ENCODE measurements at places on chromosomes 7 and 10.
A peak's percentile ranks its signal among the peaks of the same experiment; 100 is the strongest.

- no peak for DNase-seq
Measured at GRCh38 chr10:43976292-43976691, 327.6 kb upstream of the ZNF32 start.

GRCh38 chr10:4067931-4068561 lies 283.0 kb upstream of the KLF6 start:
- no peak for DNase-seq

- no peak for DNase-seq
Measured at GRCh38 chr7:38905056-38905759, 3.8 kb downstream of the VPS41 start.

GRCh38 chr7:3282457-3282856 lies 18.6 kb upstream of the SDK1 start:
- no peak for DNase-seq

- DNase-seq, result no peak
Measured at GRCh38 chr7:42233171-42233570, 3.8 kb downstream of the GLI3 start.

DNA sequence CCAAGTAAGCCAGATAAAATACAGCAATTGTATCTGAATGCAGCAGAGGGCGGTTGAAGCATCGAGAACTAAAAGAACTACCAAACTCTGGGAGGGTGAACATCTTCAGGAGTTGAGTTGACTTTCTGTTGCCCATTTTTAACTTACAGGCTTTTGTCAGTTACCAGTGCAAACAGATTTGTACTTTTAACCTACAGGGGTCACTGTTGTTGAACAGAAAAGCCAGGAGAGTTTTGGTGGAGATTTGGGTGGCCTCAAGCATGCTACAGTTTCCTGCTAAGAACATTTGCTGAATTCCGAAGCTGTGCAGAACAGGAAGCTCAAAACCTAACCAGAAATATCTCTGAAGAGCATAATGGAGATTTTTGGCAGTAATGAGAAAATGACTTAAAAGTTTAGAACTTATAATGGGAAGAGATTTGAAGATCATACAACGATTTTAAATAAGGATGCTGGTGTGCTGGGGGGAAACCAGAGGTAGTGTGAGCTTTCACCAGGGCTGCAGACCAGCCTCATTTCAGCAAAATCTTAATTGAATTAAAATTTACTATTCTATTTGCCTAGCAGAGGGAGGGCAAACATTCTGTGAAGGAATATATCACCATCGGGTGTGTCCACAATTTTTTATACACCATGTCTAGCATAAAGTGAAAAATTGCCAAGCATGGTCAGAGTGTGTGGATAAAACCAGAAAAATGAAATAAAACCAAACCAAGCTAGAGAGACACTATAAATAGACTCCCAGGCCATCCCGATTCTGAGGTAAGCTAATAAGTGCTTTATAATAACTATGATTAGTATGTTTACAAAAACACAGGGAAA lies 208.6 kb upstream of the CCDC6 start:
- no peak for DNase-seq

DNA sequence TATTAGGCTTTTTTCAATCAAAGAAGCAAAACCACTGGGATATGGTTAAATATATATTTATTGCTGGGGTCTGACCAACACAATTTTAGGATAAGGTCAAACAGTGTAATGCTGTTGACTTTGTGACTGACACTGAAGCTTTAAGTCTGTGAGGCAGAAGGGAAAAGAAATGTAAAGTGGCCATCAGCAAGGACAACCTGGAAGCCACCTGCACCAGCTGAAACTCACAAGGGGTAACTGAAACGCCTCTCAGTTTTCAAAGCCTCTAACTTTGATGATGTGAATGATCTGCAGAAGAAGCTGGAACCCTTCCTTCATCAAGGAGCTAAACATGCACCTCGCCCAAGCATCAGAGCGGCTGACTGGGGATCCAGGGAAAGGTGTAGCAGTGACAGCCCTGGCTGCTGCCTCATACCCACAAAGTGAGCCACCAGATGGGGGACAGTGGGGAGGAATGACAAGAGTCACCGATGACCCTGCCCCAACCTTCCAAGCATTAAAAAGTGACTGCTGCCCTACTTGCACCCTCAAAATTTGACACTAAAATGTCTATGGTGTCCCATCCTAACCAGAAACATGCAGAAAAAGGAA lies 284.9 kb upstream of the CNTNAP2 start:
- no peak for DNase-seq

GRCh38 chr7:130071701-130072622 lies 1.6 kb downstream of the KLHDC10 start:
- peak; percentile 40 for DNase-seq

- DNase-seq, result no peak
Measured at GRCh38 chr7:132577206-132578049, 1.2 kb upstream of the PLXNA4 start.

DNA sequence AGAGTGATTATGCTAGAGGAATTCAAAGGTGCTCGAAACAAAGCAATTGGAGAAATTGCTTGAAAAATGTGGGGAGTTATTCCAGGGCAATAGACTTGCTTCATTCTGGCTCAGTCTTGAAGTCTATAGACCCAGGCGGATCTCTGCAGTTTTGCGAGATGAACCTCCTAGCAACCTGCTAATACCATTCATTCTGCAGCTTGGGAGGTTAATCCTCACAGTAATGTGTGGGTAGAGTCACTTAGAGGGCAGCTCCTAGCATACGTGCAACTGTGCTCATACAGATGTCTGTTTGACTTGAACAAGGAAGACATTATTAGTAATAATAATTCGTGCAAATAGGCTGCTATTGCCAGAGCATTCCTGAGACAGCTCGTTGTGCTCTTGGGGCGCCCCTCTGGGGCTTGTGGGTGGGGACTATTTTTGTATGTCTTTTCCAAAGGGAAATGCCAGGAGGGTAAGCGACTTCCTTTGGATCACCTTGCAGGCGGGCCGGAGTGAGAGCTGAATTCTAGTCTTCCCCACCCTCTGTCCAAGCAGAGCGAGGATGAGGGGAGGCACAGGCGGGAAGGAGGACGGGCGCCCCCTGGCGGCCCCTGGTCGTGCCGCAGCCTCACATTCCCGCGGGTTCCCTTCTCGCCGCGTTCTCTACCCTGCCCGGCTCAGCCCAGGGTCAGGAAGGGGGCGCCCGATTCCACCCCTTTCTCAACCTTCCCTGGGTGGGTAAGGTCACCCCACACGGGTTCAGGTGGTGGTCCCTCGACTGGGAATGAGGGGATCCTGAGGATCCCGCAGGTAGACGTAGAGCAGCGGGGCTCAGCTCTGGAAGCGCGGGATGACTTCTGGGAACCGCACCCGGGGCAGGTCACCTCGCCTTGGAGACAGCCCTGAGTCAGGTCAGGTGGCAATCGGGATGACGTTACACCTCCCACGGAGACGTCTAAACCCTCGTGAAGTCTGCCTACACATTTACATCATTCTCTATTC lies 241.5 kb downstream of the PHTF2 start:
- DNase-seq, result no peak

DNA sequence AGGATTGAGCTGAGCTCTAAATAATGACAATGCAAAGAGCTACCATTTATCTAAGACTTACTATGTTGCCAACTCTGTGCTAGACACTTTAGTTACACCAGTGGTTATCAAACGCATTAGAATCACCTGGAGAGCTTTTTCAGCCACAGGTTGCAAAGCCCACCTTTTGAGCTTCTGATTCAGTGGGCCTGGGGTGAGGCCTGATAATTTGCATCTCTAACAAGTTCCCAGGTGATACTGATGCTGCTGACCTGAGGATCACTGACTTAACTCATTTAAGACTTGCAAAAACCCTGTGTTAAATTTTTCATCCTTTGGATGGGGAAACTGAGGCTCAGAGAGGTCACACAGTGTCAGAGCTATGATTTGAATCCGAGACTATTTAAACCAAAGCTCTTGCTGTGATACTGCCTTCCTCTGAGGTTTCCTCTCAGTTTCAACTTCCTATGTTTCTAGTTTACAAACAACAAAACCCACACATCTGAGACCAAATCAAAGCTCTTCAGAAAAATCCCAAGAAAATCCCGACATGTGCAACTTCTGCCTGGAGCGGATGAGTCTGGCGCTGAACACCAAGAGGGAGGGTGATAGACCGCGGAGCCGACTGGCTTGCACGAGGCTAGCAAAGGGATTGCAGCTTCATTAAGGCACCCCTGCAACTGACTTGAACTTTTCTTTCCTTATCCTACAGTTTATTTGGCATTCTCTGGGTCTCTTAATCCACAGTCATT lies 124.9 kb downstream of the CYP26A1 start:
- DNase-seq, result no peak

DNA sequence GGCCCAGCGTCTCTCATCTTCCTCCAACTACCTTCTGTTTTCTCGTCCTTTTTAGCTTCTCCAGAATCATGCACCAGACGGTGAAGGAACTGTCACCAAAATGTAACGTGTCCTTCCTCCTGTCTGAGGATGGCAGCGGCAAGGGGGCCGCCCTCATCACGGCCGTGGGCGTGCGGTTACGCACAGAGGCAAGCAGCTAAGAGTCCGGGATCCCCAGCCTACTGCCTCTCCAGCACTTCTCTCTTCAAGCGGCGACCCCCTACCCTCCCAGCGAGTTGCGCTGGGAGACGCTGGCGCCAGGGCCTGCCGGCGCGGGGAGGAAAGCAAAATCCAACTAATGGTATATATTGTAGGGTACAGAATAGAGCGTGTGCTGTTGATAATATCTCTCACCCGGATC lies 15.8 kb downstream of the TACR2 start:
- no peak for DNase-seq

- no peak for DNase-seq
Measured at GRCh38 chr10:95759233-95759826, 3.4 kb downstream of the ENTPD1 start.

GRCh38 chr7:28922624-28923331 lies 35.4 kb downstream of the TRIL start:
- peak; percentile 18 for DNase-seq

DNA sequence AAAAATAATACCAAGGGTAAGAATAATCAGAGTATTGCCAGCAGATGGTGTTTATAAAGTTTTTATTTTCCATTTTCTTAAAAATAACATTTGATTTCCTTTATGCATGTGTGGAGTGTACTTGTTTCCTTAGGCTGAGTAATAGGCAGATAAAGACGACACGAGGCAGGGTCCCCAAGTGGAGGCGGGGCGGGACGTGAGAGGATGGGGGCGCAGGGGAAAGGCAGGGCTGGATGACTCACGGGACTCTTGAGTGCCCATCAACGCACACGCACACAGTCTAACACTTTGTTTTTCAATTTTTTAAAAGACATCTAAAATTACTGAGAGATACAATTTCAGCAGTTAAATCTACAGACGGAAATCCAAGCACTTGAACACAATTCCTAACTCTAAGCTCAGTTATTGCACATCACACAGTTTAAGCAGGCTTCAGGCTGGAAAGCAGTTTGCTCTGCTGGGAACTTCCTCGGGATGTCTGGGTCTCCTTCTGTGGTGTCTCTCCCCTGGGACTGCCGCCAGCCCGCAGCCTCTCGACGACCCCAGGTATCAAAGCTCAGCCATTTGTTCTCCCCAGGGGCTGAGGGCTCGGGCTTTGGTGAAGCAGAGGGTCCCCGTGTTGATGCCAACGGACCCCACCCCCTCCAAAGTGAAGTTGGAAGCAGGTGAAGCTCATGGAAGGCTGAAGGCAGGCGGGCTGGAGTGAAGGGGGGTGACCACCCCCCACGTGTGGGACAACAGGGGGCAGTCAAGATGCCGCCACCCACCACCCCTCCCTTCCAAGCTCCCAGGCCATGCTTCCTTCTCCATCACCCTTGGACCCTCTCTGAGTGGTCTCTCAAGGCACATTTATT lies 29.1 kb downstream of the SPOCK2 start:
- peak; percentile 40 for DNase-seq

- DNase-seq, result no peak
Measured at GRCh38 chr7:127890726-127891125, 140.5 kb downstream of the LRRC4 start.

- DNase-seq, result no peak
Measured at GRCh38 chr10:61211468-61211867, 241.7 kb downstream of the TMEM26 start.

DNA sequence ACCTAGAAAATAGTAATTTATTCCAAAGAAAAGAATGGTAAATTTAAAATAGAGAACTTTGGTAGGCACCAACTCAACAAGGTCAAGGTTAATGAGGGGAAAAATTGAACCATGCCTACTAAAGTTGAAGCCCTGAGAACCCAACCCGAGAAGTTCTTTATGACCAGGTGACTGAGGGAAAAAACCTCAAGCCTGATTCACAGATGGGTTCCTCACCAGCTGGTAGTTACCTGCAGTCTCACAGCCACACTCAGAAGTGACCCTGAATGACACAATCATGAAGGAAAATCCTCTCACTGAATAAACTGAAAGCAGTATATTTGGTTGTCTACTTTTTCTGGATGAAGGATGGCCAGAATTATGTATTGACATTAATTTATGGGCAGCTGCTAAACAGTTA lies 7.0 kb downstream of the C10orf67 start:
- DNase-seq, result no peak

GRCh38 chr10:107169516-107169915 lies 5.0 kb upstream of the SORCS1 start:
- DNase-seq, result no peak

GRCh38 chr10:6033954-6034353 lies 28.2 kb downstream of the IL2RA start:
- DNase-seq, result no peak

DNA sequence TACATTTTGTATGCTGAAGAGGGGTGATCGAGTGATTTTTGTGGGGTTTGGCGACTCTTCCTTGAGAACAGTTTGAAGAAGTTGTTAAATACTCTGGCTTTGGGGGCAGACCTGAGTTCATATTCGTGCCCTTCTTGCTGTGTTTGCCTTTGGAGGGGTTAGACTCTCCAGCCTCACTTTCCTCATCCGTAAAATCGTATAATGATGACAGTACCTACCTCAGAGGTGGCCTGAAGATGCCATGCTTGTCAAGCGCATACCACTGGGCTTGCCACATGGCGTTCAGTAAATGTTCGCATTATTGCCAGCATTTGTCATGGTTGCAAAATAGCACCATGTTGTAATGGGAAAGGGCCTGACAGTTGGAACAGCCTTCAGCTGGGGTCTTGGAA lies 1.3 kb downstream of the STK17A start:
- DNase-seq, result peak; percentile 24

GRCh38 chr10:43202224-43202656 lies 64.0 kb downstream of the CSGALNACT2 start:
- DNase-seq, result peak; percentile 31

- no peak for DNase-seq
Measured at GRCh38 chr10:88473989-88474883, 108.9 kb downstream of the RNLS start.

DNA sequence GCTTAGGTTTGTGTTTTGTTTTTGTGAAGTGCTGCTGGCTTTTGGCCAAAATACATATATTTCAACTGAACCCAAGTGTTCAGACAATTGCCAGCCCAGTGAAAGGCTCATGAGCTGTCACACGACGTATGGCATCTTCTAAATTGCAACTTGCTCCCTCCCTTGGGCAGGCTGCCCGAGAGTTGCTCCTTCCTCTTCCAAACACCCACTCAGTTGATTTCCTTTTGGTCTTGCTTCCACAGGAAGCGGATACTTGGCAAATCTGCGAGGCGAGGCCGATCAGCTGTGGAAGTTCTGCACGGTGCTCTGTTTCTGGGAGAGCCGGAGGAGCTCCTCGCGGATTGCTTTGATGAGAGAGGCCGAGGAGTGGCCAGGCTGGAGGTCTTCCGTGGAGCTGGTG lies 39.6 kb upstream of the ATP6V0A4 start:
- DNase-seq, result no peak

GRCh38 chr10:21694631-21695030 lies 160.6 kb downstream of the MLLT10 start:
- DNase-seq, result no peak

All from stimulated activated CD4-positive, alpha-beta T cell treated with anti-CD3 and anti-CD28 coated beads, Interleukin-2, amount 100 ng/mL, for 4 hours (primary cell).